ENCODE measurements at places on chromosomes 1 and 21.
A peak's percentile ranks its signal among the peaks of the same experiment; 100 is the strongest.

DNA sequence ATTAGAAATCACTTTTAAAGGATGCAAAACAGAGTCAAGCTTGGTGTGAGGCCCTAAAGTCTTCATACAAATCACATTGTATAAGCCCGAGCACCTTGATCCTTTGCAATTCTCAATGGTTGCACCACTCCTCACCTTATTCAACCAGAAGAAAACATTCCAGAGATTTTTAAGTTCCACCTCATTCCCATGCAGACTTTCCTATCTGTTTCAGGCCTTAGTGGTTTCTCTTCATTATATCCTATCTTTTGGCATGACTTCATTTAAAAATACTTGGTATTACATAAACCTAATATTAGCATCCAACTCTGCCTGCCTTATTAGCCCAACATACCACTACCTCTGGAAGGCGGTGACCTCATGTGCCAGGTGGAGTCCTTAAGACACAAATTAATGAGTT lies 9.3 kb upstream of the GREM2 start:
- DNase-seq, result peak; percentile 56

DNA sequence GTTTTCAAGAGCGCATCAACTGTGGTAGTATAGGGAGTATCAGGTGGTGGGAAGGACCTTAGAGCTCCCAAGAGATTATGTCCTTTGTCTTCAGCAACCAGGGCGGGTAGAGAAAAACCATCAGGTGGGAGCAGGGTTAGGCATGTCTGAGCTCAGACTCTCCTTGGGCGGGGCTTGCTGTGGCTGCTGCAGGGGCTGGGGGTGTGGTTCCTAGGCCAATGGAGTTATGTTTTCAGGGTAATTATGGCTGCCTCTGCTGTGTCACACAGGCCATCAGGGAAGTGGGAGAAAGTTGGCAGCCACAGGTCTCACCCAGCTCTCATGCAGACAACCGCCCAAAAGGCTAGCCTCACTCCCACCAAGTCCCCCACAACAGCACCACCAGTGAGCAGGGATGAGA lies 74.9 kb downstream of the FCRL5 start:
- no peak for DNase-seq

DNA sequence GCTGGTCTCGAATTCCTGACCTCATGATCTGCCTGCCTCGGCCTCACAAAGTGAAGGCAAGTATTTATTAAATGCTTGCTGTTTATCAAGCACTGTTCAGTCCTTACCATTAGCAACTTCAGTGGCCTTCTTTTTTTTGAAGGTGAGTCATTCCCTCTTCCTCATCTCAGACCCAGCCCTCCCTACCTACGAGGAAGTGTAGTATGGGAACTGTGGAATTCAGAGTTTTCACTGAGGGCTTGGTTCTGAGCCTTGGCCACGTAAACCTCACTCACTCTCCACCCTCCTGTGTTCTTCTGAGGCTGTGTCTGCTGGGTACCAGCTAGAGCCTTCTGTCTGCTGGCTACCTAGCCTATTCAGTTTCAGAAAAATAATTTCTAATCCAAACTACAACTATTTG lies 218.3 kb upstream of the SGIP1 start:
- no peak for DNase-seq

DNA sequence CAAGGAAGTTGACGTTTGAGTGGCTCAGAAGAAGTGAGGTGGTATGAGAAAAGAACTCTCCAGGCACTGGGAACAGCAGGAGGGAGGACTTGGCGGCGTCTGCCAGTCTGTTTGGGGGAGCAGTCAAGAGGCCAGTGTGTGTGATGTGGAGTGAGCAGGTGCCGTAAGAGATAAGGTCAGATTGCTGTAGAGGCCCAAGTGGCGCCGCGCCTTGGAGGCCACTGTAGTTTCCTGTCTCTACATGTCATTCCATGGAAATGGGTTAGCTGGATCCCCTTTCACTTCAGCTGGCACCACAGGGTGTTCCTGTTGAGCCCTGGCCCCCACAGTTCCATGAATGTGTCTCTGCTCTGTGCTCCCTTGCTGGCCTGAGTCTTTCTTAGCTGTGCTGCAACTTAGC lies 35.5 kb upstream of the PTPRF start:
- no peak for DNase-seq

- no peak for DNase-seq
Observed at GRCh38 chr1:195866781-195867222, 741.4 kb downstream of the KCNT2 start.

GRCh38 chr1:178665579-178665978 lies 59.5 kb upstream of the RALGPS2 start:
- DNase-seq, result no peak

DNA sequence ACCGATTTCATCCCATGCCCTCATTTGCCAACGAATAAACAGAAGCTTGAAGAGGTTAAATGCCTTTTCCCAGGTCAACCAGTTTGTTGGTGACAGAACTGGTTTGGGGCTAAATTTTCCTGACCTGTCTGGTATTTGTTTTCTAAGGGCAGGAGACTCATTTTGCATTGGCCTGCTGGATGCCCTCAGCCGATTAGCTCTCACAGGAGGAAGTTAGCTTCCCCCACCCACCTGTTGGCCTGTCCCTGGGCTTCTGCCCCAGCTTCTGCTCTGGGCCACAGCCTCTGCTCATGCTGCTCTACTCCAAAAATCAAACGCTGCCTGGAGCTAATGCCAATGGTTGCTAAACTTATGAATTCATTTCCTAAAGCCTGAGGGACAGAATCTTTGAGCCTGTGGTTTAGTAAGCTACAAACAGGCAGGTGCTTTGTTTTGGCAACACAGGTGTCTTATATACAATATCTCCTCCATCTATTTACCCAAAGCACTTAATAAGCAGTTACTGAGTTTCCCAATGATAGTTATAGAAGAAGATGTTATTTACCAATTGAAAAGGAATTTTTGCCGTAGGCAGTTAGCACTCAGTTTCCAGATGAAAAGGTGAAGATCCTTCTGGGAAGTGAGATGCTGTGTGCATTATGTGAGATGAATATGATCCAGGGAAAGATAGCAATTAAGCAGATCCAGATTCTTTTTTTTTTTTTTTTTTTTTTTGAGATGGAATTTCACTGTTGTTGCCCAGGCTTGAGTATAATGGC lies 82.3 kb downstream of the TM2D1 start:
- DNase-seq, result no peak

DNA sequence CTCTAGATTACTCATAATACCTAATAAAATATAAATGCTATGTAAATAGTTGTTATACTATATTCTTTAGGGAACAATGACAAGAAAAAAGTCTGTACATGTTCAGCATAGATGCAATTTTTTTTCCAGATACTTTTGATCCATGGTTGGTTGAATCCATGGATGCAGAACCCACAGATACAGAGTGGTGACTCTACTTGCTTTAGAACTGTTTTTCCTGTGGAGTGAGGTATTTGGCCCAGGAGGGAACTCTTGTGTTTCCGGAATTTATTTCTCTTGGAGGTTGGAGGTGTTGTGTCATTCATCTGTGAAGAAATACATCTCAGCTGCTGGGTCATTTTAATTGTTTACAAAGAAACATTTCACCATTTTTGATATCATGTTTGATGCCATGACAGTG lies 28.7 kb downstream of the TMEM200B start:
- no peak for DNase-seq

GRCh38 chr1:155196103-155196892 lies 11.4 kb downstream of the THBS3 start:
- DNase-seq, result no peak

DNA sequence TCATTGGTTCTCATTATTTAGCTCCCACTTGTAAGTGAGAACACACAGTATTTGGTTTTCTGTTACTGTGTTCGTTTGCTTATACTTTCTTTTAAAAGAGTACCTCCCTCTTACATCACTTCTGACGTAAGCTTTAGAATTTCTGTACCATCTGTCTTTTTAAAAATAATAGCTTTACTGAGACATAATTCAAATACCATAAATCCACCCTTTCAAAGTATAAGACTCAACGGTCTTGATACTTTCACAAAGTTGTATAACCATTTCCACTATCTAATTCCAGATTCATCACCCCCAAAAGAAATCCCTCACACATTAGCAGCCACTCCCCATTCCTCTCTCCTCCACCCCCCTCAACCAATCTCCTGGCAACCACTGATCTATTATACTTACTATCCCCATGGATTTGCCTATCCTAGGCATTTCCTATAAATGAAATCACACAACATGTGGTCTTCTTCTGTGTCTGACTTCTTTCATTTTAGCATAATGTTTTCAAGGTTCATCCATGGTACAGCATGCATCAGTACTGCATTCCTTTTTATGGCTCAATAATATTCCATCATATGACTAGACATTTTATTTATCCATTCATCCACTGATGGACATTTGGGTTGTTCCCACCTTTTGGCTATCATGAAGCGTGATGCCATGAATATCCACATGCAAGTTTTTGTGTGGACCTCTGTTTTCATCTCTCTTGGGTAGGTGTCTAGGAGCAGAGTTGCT lies 104.7 kb downstream of the HLCS start:
- no peak for DNase-seq

GRCh38 chr21:46080171-46081021 lies 17.5 kb upstream of the COL6A2 start:
- DNase-seq, result no peak

- DNase-seq, result no peak
Observed at GRCh38 chr21:42404539-42404938, 837 bp downstream of the UBASH3A start.

GRCh38 chr1:71796006-71796405 lies 486.3 kb downstream of the NEGR1 start:
- DNase-seq, result no peak

DNA sequence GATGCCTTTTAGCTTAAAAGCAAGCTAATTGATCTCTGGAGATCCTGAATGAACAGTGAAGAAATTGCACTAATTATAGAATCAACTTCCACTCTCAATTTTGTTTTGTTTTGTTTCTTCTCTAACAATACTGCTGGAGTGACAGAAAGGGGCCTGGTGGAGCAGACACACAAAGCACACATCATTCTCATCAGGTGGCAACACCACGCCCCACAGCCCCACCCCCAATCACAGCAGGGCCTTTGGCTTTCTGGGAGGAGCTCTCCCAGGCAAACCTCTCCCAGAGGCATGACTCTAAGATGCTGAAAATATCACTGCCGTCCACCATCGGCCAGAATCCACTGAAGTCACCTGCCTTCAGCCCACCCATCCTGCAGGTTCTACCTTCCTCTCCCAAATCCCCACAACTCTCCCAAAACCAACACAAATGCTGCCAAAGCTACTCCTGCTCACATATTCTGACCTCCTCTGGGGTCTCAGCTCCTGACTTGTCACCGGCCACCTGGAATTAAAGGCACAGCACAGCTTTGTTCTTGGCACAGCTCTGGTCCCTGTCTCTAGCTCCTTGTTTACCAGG lies 120.7 kb downstream of the GRIK3 start:
- DNase-seq, result no peak

- no peak for DNase-seq
Observed at GRCh38 chr1:96872757-96873156, 151.2 kb downstream of the PTBP2 start.

DNA sequence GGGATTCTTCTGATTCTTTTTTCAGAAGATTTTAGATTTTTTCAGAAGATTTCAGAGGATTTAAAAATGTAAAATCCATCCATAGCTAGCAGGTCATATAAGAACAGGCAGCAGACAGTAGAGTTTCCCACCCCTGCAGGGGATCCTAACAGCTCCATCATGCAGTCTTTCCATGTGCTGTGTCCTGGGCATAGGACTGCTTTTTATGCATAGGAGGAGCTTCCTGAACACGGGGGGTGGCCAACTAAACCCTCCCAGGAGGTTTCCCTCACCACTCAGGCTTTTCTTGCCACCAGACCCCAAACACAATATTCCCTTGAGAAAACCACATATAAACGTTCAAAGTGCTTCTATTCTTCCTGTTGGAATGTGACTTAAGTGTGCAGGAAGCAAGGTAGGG lies 90.1 kb upstream of the TNR start:
- no peak for DNase-seq

DNA sequence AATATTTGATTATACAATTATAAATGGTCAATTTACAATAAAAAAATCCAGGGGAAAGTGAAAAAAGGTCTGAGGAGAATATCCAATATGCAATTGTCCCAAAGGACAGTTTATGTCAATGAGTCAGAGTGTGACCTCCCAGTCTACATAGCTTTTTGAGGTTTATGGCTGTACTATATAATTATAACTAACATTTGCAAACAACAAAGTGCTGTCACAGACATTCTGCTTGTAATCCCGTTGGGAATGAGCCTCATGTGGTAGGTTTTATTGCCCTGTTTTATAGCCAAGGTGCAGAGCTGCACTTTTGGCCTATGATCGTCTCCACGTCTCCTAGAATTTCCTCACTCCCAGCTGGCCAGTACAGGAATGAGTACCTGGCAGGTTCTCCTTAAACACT lies 103.8 kb downstream of the ADSS2 start:
- DNase-seq, result no peak

GRCh38 chr1:234963180-234963903 lies 165.3 kb downstream of the TOMM20 start:
- DNase-seq, result no peak

- no peak for DNase-seq
Observed at GRCh38 chr1:156055281-156056048, 883 bp downstream of the LAMTOR2 start.

DNA sequence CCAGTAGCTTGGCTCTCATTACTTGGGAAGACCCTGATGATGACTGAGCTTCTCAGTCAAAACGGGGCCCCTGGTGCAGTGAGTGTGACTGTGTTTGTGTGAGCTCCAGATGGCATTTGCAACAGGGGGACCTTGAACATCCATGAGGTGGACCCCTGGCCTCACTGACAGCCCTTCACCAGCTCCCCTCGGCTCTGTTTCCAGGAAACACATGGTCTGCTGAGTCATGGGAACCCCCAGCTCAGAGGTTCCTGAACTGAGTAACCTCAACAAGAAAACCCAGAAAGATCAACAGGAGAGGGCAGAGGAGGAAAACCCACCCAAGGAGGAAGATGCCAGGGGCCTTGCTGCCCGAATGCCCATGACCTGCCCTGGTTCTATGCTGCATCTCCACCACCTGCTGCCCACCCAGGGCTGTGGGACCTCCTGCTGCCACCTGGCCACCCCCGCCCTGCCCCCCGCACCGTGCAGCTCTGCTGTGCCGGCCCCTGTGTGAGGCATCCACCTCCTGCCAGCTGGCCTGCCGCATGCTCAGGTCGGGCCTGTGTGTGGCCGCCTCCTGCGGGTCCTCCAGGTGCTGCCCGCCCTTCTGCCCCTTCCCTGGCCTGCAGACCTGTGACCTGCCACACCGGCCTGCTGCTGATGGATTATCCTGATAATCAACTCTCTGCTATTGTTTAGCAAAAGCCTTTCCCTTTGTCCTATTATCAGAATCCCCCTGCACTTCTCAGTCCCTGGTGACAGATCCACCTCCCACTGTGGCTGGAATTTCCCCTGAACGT lies 4.2 kb upstream of the KRTAP12-1 start:
- peak; percentile 51 for DNase-seq

DNA sequence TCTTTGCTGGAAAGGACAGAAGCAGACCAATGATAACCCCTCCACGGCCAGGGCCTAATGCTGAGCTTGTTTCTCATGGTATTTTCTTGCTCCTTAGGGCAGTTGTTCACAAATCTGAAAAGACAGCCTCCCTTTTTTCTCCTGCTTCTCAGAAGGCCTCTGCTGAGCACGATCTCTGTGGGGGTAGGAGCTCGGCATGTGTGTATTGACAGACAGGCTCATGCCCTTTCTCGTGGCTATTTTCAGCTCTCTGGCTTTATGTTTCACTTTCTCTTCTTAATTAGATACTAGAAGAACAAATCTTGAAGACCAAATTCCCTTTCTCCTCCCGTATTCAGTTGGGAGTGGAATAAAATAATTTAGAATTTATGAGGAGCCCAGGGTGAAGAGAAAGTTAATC lies 768 bp upstream of the RIIAD1 start:
- no peak for DNase-seq

- DNase-seq, result no peak
Observed at GRCh38 chr1:44237721-44238457, 24.6 kb downstream of the DMAP1 start.

Measured in NCI-H524 (cell line).